AG08396 (cell line): ENCODE measurements at places on chromosomes 6 and 20.

DNA sequence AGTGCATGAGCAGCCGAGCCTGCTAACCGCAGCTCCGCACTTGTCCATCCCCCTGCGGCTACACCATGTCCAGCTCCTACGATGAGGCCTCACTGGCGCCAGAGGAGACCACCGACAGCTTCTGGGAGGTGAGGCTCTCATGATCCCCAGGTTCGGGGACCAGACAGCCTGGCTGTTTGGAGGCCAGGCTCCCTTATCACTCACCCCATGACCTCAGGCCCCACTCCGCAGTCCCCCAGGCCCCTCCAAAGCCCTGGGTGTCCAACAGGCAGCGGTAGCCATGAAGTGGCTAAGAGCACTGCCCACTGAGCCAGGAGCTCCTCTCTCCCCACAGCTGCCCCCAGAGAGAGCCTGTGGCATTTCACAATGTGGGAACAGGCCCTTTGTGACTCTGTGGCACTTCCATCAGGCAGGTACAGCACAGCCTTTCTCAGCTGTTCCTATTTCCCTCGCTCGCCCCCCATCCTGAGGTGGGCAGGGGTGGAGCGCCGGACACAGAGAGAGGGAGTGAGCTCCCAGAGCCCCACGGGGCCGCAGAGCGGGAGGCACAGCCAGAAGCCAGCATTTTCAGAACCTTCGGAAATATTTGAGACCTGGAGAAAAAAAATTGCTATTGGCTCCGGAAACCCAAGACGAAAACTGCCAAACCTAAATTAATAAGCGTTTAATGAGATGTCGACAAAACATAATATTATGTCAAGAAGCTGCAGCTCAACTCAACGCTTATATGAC lies 29.7 kb downstream of the SPDEF start:
- DNase-seq = no peak

DNA sequence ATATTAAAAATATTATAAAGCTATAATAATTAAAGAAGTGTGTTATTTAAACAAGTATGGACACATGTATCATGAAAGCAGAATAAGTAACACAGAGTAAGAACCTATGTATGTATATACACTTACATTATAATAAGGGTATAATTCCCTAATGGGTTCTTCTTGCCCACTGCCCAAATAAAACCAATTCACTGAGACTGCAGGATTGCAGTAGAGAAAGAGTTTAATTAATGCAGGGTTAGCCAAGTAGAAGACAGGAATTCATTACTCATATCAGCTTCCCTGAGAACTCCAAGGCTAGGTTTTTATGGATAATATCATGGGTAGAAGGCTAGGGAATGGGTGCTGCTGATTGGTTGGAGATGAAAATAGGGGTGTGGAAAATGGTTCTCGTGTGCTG lies 53.8 kb upstream of the SAMD3 start:
- no peak for DNase-seq

GRCh38 chr6:100173211-100173610 lies 179.2 kb upstream of the MCHR2 start:
- no peak for DNase-seq

DNA sequence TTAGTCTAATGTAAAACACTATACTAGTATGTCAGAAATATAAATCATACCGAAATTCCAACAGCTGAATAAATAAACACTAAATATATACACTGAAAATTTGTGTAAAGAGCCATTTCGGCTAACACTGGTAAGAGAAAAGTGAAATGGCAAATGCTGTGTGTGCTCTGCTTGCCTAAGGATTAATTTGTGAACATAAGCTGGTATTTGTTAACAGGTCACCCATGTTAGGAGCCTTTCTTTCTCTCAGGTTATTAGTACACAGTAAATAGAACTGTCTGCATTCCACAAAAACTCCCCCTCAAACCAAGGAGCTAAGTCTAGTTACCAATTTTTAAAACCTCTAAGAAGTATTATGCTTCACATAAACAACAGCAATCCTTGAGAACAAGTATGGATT lies 27.0 kb downstream of the ELOVL5 start:
- DNase-seq = no peak

DNA sequence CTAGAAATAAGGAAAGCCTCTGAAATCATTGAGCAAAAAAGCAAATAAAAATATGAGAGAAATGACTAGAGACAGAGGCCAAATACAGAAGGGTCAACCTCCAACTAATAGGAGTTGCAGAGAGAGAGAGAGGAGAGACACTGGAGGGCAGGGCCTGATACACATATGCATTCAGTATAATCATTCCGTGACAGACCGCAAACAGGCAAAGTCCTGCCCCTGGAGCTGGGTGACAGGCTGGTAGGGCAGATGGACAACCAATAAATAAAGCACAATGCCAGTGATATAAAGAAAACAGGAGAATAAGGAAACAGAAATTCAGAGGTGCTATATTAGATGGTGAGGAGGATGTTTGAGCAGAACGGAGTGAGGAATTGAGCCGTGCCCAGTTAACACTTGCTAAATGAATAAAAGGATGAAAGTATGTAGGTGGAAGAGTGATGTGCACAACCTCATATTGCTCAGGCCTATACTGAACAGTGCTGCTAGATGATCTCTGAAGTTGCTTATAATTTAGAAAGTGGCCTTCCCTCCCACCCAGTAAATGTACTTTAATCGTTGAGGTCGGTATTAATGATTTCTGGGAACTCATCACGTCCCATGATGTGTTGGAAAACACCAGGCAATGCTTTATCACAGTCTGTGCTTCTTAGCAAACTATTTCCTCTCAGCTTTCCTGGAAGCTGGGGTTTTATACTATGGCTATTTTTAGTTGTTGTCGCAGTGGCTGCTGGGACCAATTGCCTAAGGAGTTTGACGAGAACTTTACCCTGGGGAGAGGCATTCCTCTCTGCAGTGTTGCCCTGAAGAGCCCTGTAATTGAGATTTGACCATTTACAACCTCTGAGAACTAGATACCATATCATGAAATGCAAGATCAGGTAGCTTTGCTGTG lies 37.6 kb upstream of the CLIC5 start:
- DNase-seq = no peak

DNA sequence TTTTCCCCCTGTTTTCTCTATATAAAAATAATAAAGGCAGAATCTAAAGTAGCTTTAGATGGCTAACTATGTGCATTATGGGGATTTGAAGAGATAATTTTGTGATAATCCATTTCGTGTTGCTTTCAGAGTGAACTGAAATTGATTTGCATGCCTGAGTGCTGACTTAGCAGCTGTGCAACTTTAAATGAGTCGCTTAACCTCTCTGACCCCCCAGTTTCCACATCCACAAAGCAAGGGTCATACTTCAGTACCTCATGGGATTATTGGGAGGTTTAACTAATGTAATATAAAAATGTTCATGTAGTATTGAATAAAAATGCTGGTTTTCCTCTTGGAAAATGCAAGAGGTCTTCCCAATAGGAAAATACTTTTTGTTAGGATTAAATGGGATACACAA lies 63.8 kb upstream of the FABP7 start:
- DNase-seq = no peak

GRCh38 chr6:31586008-31586407 lies at the start of gene LST1:
Gene LST1 (plus strand): TSS chr6:31586277. CDS start chr6:31587300, 1,023 bp downstream.
- no peak for DNase-seq

GRCh38 chr20:8722277-8722928 lies 346.5 kb upstream of the PLCB4 start:
- DNase-seq = peak; percentile 51

GRCh38 chr6:77474286-77474956 lies 11.1 kb upstream of the HTR1B start:
- no peak for DNase-seq

DNA sequence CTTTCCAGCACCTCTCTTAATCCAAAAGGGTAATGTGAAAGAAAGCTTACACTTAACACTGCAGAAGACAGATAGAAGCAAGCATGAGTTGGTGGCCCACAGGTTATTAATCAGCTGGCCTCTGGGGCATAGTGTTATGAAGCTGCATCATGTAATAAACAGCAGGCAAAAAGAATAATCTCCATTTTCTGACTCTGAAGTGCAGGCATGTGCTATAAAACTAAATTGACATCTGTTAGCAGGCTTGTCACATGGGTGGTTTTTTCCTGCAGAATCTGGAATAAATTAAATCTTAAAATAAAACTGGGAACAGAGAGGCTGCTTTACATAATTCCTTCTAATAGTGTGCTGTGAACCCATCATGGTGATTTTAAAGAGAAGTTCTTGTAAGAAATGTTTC lies 73.3 kb downstream of the METTL24 start:
- no peak for DNase-seq

DNA sequence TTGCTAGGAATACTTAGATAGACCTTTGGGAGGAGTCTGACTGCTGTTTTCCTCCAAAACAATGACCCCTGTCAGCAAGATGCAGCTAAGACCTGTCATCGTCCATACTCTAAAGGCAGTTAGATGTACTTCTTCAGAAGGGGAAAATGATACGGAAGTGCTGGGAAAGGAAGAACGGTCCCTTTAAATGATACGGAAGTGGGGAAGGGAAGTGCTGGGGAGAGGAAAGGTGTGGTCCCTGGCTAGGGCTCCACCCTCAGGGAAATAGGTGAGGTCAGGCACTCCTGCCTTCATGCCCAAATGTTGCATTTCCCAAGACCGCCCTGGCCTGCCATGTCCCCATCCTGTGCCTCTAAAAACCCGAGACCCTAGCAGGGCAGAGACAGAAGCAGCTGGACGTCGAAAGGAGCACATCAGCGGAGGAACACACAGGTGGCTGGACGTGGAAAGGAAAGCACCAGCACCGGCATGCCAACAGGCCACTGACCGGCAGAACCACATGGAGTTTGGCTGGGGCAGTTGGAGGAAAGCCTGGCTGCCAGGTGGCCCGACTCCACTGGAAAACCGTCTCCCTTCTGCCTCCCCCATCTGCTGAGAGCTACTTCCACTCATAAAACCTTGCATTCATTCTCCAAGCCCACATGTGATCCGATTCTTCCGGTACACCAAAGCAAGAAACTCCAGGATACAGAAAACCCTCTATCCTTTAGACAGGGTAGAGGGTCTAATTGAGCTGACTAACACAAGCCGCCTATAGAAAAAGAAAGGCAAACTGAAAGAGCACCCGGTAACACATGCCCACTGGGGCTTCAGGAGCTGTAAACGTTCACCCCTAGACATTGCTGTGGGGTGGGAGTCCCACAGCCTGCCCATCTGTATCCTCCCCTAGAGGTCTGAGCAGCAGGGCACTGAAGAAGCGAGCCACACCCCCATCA lies 94.6 kb downstream of the FAXC start:
- DNase-seq = no peak

DNA sequence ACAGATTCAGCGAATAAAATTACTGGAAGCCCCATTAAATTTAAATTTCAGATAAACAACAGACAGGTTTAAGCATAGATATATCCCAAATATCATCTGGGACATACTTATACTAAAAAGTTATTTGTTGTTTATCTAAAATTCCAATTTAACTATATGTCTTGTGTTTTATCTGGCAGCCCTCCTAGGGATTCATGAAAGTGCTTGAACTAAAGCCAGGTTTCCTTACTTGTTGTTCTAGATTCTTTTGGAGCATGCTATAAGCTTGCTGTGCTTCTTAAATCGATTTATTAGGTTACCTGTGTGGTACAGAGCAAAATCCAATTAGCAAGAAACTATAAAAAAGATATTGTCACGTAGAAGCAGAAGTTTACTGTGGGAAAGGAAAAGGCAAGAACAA lies 202.5 kb upstream of the GMDS start:
- DNase-seq = no peak

GRCh38 chr6:2531426-2532215 lies 219.1 kb downstream of the MYLK4 start:
- peak; percentile 48 for DNase-seq

DNA sequence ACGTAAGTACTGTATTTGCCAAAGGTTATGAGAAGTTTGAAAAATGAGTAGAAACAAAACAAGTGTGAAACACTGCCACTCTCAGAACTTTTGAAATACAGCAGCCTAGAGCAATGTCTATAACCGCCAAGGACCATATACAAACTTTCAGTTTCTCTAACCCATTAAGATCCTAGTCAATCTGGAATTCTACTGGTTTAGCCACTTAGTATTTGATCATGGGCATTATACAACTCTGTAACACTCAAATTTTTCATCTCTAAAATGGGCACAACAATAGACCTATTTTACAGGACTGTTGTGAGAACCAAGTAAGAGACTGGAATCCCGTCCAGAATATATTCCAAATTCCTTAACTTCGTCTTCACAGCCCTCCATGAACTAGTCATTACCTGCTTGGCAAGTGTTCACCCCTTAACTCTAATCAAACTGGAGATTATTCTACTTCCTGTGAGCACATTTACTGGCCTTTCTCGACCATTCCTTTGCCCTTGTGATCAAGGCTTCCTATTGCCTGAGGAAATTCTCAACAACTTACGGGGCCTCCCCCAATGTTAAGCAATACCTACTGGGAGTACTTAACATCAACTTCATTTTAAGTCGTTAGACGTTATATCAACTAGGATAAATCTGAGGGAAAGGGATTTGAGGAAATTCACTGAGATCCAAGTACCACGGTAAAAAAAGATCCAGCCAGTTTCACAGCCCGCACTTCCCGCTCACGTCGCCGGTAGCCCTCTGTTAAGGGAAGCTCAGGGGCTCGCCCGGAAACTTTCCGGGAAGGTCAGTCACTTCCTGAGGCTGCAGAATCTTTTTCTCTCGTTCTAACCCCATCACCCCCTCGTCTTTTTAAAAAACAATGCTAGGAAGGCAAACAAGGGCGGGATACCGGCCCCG lies 1.1 kb downstream of the EIF2S2 start:
- peak; percentile 34 for DNase-seq

DNA sequence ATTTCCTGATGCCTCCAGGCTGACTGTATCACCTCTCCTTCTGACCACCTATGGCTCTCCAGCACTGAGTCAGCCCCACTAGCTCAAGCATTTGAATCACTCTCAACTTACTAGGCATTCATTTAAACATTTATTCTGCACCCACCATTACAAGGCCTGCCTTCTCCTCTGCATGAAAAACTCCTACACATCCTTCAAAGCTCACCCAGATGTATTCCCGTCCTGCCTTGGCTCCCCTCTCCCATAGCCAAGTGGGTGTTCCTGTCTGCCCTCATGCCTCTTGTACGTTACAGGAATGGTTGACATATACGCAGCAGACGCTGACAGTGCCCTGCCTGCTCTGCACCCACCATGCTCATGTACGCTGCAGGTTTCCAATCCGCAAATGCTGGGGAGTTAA lies 21.6 kb downstream of the KCNK17 start:
- no peak for DNase-seq

- DNase-seq = peak; percentile 7
These were observed 171.4 kb upstream of the RSPO3 start for GRCh38 chr6:126947070-126947469.
